Calu3 (cell line): ENCODE measurements at places on chromosomes 12 and 14.
A peak's percentile ranks its signal among the peaks of the same experiment; 100 is the strongest.

DNA sequence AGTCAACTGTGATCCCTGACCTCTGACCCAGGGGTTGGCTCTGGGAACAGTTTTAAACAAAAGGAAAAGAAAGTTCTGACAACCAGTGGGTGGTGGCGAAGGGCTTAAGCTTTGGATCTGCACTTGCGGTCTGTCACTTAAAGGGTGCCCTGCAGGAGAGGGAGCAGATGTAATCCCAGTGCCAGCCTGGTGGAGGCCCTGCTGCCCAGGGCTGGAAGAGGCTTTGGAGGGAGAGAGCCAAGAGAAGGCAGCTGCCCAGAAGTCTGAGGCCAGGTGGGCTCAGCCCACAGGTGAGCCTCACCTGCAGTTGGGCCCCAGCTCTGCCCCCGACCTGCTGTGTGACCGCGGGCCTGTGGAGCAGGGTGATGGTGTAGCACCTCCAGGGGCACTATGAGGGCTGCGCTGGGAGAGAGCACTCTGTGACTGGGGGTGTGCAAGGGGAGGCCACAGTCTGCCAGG lies 19.1 kb downstream of the SH2B3 start:
- DNase-seq, result no peak
- H3K36me3 ChIP-seq, result peaks cover 34% of the 10 kb centered on the region
- H3K4me1 ChIP-seq, result peaks cover 24% of the 10 kb centered on the region
- H3K4me3 ChIP-seq, result peak overlapping the region; percentile 39
- H3K27me3 ChIP-seq, result no peaks in the 10 kb centered on the region

DNA sequence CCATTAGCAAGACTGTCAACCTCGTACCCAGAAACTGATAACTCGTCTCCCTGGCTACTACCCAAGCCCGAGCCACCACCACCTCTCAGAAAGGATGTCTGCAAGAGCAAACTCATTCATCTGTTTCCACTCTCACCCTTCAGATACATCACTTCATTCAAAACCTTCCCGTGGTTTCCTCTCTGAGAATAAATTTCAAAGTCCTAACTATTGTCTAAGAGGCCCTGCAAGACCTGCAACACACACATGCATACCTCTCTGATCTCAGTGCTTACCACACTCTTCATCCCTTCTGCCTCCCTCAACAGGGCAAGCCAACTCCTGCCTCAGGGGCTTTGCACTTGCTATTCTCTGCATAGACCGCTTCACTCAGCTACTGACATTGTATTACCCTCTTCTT lies 40.6 kb downstream of the PPP1R13B start:
- H3K36me3 ChIP-seq, result no peaks in the 10 kb centered on the region
- no peak overlapping the region for H3K4me3 ChIP-seq
- H3K27ac ChIP-seq, result no peak overlapping the region
- DNase-seq, result no peak

DNA sequence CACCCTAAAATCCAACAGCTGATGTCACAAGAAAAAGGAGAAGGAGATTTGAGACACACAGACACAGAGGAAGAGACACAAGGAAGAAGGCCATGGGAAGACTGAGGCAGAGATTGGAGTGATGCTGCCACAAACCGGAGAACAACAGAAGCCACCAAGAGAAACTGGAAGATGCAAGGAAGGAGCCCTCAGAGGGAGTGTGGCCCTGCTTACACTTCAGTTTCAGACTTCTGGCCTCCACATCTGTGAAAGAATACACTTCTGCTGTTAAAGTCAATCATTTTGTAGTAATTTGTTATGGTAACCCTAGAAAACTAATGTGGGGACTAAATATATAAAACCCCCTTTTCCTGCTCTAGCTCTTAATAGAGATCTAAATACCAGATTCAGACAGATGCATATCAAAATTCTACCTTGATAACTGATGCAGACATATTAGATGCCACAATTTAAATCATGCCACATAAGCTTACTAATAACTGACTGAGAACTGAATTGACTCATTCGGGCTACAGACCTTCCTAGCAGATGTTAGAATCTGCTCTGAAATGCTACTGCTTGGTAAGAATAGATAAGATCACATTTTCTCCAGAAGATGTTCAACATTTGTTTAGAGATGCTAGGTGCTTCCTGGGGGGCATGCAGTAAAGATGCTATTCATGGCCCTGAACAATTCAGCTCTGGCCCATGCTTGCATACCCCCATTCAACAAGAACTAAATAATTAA lies 113.1 kb upstream of the CCND2 start:
- H3K27me3 ChIP-seq, result peaks cover 29% of the 10 kb centered on the region
- no peak for DNase-seq
- no peaks in the 10 kb centered on the region for H3K36me3 ChIP-seq
- H3K4me1 ChIP-seq, result no peaks in the 10 kb centered on the region

- H3K27me3 ChIP-seq, result peaks cover 47% of the 10 kb centered on the region
- peak overlapping the region; percentile 47 for H3K4me3 ChIP-seq
- H3K36me3 ChIP-seq, result peaks cover 63% of the 10 kb centered on the region
- peaks cover 30% of the 10 kb centered on the region for H3K4me1 ChIP-seq
- H3K27ac ChIP-seq, result peak overlapping the region; percentile 43
These were observed 8.1 kb downstream of the STAC3 start for GRCh38 chr12:57242691-57243454.

GRCh38 chr12:118402251-118402650 lies 25.9 kb downstream of the SUDS3 start:
- H3K36me3 ChIP-seq, result peaks cover 52% of the 10 kb centered on the region
- no peaks in the 10 kb centered on the region for H3K27me3 ChIP-seq
- H3K4me1 ChIP-seq, result no peaks in the 10 kb centered on the region
- no peak for DNase-seq

DNA sequence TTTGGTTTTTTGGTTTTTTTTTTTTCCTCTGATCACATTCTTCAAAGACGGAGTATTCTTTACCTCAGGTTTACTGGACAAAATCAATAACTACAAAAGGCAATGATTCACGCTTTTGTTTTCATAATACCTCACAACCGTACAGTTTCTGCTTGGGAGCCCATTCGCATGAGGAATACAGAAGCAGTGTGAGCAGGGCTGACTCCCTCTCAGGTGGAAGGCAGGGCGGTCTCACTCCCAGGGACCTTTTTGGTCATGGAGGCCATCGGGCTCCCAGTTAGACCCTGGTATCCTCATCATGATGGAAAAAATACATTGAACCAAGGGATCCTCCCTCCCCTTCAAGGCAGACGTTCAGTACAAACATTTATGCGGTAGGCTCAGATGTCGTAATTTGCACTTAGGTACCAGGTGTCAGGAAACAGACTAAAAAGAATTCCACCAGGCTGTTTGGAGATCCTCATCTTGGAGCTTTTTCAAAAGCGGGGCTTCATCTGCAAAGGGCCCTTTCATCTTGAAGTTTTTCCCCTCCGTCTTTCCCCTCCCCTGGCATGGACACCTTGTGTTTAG lies 19.0 kb upstream of the TIGAR start:
- no peaks in the 10 kb centered on the region for H3K4me1 ChIP-seq
- H3K36me3 ChIP-seq, result no peaks in the 10 kb centered on the region
- peaks cover 100% of the 10 kb centered on the region for H3K27me3 ChIP-seq
- no peak overlapping the region for H3K27ac ChIP-seq
- no peak overlapping the region for H3K4me3 ChIP-seq
- no peak for DNase-seq

GRCh38 chr12:3150931-3151835 lies 74.0 kb downstream of the TSPAN9 start:
- no peak for DNase-seq
- no peaks in the 10 kb centered on the region for H3K4me1 ChIP-seq
- H3K36me3 ChIP-seq, result no peaks in the 10 kb centered on the region
- no peak overlapping the region for H3K27ac ChIP-seq

DNA sequence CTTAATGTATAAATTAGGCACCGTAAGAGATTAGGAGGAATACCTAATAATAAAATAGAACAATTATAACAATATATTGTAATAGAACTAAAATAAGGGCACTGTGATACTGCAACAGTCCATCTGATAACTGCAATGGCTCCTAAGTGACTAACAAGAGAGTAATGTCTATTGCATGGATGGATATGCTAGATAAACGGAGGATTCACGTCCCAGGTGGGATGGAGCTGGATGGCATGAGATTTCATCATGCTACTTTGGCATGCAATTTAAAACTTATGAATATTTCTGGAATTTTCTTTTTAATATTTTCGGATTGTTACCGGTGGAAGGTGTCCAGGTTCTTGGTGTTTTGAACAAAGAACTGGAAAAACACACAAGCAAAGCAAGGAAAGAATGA lies 2.2 kb upstream of the TMEM19 start:
- H3K4me1 ChIP-seq, result peaks cover 8% of the 10 kb centered on the region
- H3K36me3 ChIP-seq, result peaks cover 16% of the 10 kb centered on the region
- H3K4me3 ChIP-seq, result no peak overlapping the region
- H3K27me3 ChIP-seq, result no peaks in the 10 kb centered on the region
- no peak for DNase-seq
- H3K27ac ChIP-seq, result no peak overlapping the region

GRCh38 chr12:13165617-13166041 lies 30.9 kb upstream of the EMP1 start:
- peak overlapping the region; percentile 25 for H3K27ac ChIP-seq
- peaks cover 5% of the 10 kb centered on the region for H3K36me3 ChIP-seq
- peaks cover 41% of the 10 kb centered on the region for H3K4me1 ChIP-seq

DNA sequence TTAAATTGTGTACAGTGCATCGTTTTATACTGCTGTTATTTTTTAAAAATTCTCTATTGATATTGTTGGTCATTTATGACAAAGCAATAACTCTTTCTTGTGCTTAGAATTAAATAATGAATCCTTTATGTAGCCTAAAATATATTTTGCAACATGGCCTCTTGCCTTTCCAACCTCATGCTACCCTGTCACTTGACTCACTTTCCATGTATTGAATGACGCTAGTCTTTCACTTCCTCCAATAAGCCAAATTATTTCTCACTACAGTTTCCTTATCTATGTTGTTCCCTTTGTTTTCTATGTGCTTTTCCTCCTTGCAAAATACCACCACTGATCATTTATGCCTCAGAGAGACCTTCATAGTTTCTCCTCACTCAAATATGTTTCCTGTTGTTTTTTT lies 16.3 kb upstream of the EPYC start:
- no peak for DNase-seq
- H3K36me3 ChIP-seq, result no peaks in the 10 kb centered on the region
- peak overlapping the region; percentile 22 for H3K27ac ChIP-seq
- no peaks in the 10 kb centered on the region for H3K27me3 ChIP-seq
- no peak overlapping the region for H3K4me3 ChIP-seq
- peaks cover 16% of the 10 kb centered on the region for H3K4me1 ChIP-seq

DNA sequence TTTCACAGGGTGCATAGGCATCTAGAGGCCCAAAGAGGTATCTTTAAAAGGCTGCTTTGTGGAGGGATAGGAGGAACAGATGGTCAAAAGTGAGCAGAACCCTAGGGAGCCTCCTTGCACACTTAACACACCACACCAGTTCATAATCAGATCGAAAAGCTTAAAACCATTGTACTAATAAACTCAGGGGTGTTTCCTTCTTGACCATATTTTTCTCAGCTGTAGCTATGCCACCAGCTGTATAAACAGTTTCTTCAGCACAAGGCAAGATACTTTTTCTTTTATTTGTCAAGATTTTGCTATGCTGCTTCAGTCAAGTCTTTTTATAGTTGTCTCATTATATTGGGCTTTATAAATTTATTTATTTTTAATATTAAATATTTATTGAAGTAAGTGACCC lies 88.7 kb downstream of the RIC8B start:
- H3K4me1 ChIP-seq, result no peaks in the 10 kb centered on the region
- H3K27ac ChIP-seq, result no peak overlapping the region
- H3K27me3 ChIP-seq, result no peaks in the 10 kb centered on the region
- no peak for DNase-seq
- H3K4me3 ChIP-seq, result no peak overlapping the region
- peaks cover 9% of the 10 kb centered on the region for H3K36me3 ChIP-seq

GRCh38 chr12:122147514-122148290 lies 26.3 kb downstream of the IL31 start:
- H3K27ac ChIP-seq, result no peak overlapping the region
- no peak overlapping the region for H3K4me3 ChIP-seq
- no peaks in the 10 kb centered on the region for H3K4me1 ChIP-seq
- DNase-seq, result no peak

DNA sequence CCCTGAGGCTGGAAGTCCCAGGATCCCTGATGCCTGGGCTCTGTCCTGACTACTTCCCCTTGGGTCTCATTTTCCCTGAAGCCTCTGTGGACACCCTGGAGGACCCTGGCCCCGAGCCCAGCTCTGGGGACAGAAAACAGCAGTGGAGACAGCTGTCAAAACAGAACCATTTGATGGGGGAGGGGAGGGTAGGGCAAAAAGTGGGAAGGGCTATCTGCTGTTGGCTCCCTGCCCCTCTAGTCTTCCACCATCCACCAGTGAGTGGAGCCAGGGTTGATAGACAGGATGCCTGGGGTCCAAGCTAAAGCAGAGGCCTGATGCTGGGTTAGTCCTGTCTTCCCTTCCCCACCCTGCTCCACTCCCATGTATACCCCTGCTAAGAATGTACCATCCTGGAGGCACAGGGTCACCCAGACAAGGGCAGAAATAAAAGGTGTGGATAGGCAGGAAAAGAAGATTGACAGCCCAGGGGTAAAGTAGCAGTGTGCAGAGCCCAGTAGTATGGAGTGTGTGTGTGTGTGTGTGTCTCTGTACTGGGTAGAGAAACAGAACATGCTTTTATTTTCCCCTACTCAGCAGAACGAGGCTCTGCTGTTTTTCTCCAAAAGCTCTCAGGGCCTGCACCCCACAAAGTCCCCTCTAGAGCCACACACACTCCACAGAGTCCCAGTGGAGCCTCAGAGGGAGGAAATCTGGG lies 9.8 kb downstream of the ZNF385A start:
- peaks cover 25% of the 10 kb centered on the region for H3K36me3 ChIP-seq
- DNase-seq, result no peak
- H3K4me3 ChIP-seq, result no peak overlapping the region
- peaks cover 2% of the 10 kb centered on the region for H3K27me3 ChIP-seq
- peaks cover 61% of the 10 kb centered on the region for H3K4me1 ChIP-seq
- peak overlapping the region; percentile 54 for H3K27ac ChIP-seq

DNA sequence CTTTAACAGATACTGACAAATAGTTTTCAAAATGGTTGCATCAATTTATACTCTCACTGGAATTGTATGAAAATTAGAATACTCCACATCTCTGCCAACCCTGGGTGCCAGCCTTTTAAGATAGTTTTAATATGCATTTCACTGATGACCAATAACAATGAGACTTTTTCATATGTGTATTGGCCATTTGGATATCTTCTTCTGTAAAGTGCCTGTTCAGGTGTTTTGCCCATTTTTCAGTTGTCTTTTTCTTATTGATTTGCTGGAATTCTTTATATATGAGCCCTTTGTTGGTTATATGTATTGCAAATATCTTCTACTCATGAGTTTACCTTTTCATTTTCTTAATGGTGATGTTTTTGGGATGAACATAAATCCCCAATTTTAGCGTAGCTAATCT lies 16.7 kb upstream of the RNU6-7 start:
- no peak overlapping the region for H3K27ac ChIP-seq
- DNase-seq, result no peak
